ENCODE measurements at places on chromosomes 4 and X.

GRCh38 chrX:11349661-11350337, 56.6 kb downstream of the AMELX start:
- DNase-seq: no peak

DNA sequence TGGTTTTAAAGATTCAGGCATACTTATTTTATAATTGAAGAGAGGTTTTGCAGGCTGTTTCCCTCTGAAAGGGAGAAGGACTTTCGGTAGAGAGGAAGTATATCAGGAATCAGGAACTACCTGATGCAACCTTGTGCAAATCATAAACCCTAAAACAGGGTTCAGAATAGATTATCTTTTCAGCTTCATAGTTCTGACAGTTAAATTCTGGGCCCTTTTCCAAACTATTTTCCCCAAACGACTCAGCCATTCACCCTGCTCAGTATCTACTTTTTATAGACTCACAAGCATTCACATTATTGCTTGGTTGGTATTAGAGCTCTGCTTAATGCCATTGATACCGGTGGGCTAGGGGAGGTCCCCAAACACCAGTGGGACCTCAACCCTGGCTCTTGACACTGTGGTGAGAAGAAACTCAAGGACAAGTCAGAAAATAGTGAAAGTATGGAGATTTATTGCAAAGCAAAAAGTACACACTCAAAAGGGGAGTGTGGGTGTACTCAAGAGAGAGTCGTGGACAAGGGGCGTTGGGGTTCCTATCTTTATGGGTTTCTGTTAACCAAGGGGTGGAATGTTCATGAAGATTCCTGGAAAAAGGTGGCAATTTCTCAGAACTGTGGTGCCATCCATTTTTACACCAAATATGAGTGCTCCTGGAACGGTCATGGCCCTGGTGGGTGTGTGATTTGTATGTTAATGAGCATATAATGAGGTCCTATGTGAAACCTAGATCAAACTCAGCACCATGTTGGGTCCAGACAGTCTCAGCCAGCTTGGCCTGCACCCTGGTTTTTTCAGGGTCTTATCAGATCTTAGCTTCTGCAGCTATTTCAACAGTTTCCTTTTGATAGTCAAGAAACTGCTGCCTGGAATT, 238.3 kb downstream of the DCLK2 start:
- no peak for DNase-seq

- DNase-seq: no peak
These were observed 9.8 kb downstream of the ATP2B3 start for GRCh38 chrX:153527208-153527607.

DNA sequence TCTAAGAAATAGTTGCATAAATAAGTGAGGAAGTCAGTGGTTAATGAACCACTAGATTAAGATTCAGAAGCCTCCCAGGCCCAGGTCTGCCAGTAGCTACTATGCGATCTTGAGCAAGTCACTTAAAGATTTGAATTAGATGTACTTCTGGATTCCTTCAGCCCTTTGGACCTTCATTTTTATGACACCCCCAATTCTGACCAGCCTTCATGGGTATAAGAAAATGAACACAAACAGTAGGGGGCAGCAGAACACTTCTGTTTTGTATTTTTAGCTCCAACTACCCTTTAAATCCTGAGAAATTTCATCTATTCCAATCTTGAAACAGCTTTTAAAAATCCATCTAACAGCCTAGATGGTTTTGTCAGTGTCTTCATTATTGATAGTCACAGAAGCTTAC, 19.0 kb downstream of the TMEM47 start:
- DNase-seq: no peak

GRCh38 chrX:154434394-154435168, 2.4 kb upstream of the GDI1 start:
- DNase-seq: no peak

- DNase-seq: no peak
These were observed 99.2 kb downstream of the DOCK11 start for GRCh38 chrX:118594697-118595420.

DNA sequence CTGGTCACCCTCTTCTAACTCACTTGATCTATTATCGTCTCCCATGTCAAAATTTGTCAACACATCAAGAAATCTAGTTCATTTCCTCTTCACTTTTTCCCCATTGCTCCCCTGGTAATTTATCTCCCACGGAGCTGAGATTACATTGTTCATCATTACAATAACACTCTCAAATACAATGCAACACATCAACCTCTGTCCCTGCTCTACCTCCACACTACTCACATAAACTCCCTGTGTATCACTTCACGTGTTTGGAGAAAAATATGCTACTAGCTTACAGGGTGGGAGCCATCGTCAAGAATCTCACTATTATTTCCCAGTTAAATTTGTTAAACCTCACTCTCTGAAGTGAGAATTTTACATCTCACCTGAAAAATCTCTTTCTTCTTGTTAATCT, 1006.4 kb downstream of the ARAP2 start:
- no peak for DNase-seq

- DNase-seq: peak; percentile 87
These were observed at the start of gene UBE2K for GRCh38 chr4:39697740-39698423. UBE2K (plus strand) TSS chr4:39698136; CDS start chr4:39698328, 192 bp downstream.

GRCh38 chr4:82517043-82517442, 44.7 kb downstream of the TMEM150C start:
- DNase-seq: no peak

DNA sequence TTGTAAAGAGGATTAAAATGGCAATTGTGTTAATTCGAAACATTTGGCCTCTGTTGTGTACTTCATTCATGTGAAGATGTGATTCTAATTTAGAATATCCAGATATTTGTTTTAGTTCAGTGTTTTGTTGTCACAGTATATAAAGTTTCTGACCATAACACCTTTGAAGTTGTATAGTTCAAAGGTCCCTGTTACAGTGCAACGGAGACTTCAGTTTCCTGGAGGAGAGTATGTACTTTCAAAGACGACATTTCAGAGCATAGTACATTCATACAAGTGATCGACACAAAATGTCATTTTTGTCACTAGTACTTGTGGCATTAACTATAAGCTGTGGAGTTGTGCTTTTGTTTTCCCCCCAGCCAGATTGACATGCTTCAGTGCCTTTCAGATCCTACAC, 372.8 kb upstream of the MAGEB2 start:
- no peak for DNase-seq

DNA sequence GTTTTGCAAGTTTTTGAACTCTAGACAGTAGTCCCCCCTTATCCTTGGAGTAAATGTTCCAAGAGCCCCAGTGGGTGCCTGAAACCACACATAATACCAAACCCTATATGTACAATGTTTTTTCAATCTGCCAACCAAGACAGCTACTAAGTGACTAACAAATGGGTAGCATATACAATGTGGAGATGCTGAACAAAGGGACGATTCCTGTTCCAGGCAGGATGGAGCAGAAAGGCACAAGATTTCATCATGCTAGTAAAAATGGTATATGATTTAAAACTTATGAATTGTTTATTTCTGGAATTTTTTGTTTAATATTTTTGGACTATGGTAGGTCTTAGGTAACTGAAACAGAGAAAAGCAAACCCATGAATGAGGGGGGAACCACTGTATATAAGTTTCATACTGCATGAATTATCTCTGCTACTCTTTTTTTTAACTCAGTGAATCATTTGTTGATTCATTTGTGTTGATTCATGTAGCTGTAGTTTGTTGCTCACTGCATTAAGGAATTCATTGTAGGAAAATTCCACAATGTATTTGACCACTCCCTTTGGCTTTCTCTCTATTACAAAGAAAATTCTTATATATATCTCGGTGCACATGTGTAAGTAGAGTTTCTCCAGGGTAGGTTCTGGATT, 21.9 kb upstream of the ANXA3 start:
- DNase-seq: no peak

GRCh38 chrX:7985568-7985967, 58.4 kb upstream of the PNPLA4 start:
- no peak for DNase-seq

DNA sequence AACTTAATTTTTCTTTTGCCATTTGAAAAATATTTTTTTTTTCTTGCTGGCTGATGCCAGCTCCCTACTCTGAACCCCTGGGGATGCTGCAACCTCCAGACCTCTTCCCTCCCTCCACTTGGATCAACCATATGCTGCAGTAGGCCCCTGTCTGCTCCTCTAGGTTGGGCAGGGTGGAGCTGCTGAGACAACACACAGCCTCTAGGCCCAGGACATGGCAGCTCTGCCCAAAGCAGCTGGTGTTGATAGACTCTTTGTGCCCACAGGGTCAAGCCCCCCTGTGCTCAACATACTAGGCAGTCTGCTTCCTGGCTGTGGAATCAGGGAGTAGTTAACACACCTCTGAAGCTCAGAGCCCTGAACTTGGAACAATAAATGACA, 19.9 kb upstream of the CLNK start:
- DNase-seq: no peak

DNA sequence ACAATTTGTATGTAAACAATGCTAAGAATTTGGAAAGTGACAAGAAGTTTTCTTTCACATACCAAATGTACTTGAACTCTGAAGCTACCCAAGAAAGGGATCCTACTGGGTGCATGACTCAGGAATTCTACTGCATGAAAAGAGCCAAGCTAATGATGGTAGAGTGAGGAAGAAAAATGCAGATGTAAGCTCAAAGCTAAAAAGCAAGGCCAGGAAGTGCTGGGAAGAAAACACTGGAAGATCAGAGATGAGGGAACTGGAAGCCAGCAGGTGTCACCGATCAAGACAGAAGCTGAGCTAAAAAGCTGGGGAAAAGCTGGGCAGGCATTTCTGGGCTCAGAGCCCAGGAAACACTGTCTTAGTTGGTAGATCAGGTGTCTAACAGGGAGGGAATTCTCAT, 449.1 kb downstream of the NKX6-1 start:
- no peak for DNase-seq

- DNase-seq: peak; percentile 3
These were observed at the start of gene NUDT10 for GRCh38 chrX:51332188-51332942. NUDT10 (plus strand) TSS chrX:51332822; CDS start chrX:51332966, 144 bp downstream.
